LHCN-M2 (cell line): ENCODE measurements at places on chromosomes 2 and 18.

- DNase-seq: peak; percentile 40
These were observed 79.5 kb downstream of the SLC8A1 start for GRCh38 chr2:40372283-40372985.

DNA sequence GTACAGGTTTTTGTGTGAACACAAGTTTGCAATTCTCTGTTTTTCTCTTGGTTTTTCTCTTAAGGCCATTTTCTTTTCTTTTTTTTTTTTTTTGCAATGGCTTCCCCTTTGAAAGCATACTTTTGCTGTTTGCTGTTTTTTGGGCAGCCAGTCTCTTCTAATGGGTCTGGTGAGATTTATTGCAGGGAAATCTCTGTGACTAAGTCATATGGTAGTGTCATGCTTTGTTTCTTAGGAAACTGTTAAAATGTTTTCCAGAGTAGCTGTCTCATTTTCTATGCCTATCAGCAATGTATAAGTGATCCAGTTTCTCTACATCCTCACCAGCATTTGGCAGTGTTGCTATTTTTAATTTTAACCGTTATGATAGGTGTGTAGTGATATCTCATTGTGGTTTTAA, 27.9 kb upstream of the CDCA7 start:
- DNase-seq: no peak

DNA sequence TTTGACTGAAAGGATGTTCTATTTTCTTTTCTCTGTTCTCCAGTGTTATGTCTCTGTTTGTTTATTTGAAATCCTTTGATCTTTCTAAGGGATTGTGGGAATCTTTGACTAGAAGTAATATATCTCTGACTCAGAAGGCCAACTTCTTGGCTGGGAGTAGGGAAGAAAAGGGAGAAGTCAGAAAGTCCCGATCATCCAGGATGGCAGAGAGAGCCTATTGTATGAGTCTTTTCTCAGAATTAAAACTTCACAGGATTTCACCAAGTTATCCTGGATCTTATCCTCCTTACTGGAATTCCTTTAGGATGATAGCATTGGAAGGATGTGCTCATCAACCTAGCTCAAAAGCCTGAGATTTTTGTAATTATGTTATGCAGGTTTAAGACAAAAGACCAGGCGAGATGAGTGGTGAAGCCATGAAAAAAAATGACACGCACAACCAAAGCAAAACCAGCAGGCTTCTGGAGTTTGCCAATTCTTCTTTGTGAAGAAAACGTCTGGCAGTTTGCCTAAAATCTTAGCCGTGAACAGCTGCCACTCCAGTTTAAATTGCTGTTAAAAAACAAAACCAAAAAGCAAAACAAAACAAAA, 383.6 kb upstream of the SMIM21 start:
- peak; percentile 75 for DNase-seq

DNA sequence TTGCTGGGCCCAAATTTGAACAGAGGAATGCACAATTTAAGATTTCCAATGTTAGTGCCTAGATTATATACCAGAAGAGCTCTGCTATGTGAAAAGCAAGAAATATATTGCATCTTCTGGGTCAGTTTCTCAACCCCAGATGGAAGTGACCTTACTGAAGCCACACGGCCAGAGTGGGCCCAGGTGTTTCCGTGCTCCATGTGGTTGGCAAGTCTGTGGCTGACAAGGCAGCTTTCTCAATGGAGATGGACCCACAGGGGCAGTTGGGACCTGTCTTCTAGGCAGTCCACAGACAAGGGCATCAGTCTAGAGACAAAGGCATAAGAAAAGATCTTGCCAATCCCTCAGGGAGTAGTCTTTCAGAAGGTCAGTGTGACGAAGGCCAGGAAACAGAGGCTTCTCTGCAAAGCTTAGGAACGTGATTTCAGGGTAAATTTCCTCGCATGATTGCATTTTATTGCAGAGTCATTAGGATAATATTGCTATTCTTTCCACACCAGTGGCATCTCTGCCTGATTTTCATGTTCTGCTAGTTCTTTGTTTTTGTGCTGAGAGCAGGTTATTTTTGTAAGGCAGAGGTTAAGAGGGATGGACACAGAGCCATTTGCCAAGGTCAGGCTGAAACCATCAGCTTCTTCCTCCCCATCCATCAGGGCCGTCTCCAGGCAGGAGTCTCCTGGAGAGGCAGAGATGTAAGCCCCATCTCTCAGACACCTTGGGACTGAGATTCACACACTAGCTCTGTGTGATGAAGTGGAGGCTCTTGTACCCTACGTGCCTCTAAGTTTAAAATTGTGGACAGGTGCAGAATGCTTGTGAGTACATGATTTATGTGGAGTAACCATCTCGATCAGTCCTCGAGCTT, 202.1 kb downstream of the ANKRD30B start:
- DNase-seq: no peak

DNA sequence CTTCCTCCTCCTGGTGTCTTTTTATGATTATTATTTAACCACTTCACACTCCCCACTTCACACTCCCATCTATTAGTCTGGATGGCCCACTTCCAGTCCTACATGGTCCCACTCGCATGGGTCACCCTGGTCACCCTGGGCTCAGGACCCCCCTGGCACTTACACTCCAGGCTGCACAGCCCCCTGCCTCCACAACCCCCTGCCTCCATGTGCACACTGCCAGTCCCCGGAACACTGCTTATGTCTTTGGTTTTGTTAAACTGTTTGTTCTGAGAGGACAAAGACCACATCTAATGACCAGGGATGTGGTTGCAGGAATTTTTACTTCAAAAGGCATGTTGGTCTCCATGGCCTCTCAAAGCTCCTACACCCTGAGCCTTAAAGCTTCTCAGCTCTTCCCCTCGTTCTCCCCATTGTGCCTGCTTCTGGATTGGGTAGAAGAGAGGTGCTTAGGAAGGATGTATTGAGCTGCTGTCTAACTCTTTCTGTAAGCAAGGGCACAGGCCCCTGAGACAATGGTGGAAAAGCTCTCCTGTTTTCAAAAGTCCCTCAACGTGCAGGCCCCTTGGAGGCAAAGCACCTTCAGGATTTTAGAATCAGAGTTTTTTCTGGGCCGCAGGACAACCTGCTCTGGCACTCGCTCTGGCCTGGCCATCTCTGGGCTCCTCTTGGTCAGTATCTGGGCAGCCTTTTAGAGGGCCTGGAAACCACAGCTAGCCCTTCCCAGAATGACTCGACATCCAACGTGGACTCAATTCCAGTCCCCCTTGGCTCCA, 150.0 kb upstream of the HAAO start:
- DNase-seq: no peak

DNA sequence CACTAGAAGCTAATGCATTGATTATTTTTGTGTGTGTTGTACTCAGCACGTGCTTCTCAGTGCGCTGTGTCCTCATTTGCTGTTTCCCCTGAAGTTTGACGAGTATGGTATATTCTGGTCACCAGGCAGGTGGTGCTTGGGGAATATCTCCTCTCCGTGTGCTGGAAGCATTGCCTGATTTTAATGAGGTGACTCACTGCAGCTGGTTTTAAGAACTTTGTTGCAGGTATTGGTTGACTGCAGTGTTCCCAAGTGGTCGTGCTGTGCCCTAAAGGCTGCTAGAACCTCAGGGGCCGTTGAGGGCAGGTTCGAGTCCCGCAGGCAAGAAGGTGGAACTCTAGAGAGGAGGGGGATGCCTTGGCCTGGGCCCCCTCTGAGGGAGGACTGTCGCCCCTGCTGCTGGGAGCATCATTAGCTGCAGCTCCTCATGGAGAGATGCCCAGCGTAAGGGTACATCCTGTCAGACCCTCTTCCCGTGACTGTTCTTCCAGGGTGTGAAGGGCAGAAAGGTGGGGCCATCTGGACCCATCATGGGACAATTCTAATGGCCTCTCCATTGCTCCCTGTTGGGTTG, 82.6 kb downstream of the AGAP1 start:
- DNase-seq: no peak

DNA sequence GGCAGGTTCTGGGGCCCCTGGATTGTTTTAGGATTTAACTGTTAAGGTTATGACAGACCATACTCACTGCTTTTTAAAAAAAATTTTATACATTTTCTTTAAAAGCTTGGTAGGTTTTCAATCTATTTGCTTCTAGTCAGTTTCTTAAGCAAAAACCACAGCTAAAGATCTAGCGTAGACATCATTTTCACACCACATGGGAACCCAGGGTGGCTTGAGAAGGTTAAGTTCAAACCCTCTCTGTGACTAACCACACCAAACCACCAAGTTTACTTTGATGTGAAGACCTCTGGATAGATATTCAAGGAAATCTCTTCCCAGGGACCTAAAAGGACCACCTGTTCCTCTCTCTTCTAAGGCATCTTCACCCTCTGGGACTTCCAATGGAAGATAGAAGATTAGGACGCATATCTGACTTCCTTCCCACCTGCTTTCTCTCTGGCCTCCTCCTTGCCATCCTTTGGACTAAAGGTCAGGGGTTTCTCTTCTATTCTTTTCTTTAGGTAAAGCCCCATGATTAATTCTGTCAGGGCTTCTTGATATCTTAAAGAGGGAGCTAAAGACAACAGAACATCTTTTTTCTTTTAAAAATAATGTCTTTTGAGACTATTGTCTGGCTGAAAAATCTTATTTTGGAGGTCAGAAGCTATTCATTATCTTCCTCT, 32.3 kb downstream of the FOSL2 start:
- no peak for DNase-seq

DNA sequence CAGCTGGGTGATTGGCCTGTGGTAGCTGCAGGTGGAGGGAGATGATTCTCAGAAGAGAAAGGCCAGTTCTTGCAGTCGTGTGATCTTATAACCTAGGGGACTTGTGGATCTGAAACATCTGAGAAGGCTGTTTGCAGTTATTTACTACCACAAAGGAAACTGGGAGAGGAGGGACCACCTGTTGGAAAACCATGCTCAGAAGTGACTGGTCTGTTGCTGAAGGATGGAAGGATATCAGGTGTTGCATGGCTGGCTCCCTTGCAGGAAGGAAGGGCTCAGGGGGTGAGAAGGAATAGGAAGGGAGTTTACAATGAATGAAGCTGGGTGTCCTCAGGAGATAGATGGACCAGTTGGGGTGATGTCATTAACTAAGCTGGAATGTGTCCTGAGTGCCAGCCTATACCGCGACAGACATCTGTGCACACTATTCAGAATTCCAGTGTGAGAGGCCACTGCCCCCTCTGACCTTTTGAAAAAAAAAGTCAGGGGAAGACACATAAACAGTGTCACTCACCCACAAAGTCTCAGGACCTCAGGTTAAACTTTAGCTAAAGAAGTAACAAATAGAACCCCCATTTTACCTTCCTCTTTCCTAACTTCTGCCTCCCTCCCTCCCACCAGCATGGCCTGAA, 17.5 kb downstream of the IGFBP2 start:
- DNase-seq: no peak

GRCh38 chr2:237097326-237097910, 11.7 kb downstream of the COPS8 start:
- DNase-seq: peak; percentile 62
